Iris pigment epithelial cell (primary cell): ENCODE measurements at places on chromosomes 2 and 18.
A peak's percentile ranks its signal among the peaks of the same experiment; 100 is the strongest.

GRCh38 chr2:55235724-55236538, 3.4 kb downstream of the RPS27A start:
- no peak for DNase-seq

- no peak for DNase-seq
Measured at GRCh38 chr2:161246281-161246680, 61.9 kb upstream of the PSMD14 start.

GRCh38 chr2:162968306-162968705, 129.7 kb upstream of the KCNH7 start:
- no peak for DNase-seq

GRCh38 chr2:100983684-100984310, 18.3 kb upstream of the RPL31 start:
- DNase-seq, result no peak

GRCh38 chr2:20093263-20094141, 42.1 kb upstream of the LAPTM4A start:
- DNase-seq, result peak; percentile 81

GRCh38 chr2:167240671-167241070, 352.4 kb downstream of the XIRP2 start:
- DNase-seq, result peak; percentile 9
